HT-29 (cell line): ENCODE measurements at places on chromosomes 4 and X. TPM values are rescaled to one million over a fixed set of nuclear protein-coding genes. Genes with fewer than 3 reads are reported as not detected.

FGFBP2 gene
- total RNA-seq = not detected in 2 replicates

- no peak for DNase-seq
Observed at GRCh38 chrX:96449191-96449590, 235.5 kb upstream of the DIAPH2 start.

DNA sequence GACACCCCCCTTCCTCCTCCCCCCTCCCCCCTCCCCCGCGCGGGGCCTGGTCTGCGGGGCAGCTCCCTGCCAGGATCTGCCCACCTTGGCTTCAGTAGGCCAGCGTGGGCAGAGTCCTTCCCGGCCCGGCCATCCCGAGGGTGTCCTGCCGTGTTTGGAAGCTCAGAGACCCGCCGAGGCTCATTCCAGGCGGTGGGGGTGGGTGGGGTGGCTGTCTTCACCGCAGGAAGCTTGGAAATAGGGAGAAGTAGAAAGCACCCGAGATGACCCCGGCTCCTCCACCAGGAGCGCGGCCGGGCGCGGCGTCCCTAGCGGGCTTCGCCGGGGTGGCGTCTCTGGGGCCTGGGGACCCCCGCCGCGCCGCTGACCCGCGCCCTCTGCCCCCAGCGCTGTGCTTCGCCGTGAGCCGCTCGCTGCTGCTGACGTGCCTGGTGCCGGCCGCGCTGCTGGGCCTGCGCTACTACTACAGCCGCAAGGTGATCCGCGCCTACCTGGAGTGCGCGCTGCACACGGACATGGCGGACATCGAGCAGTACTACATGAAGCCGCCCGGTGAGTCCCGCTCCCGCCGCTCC lies 1.6 kb downstream of the NAT8L start:
- DNase-seq = no peak

GRCh38 chr4:85512446-85513205 lies 37.7 kb downstream of the ARHGAP24 start:
- DNase-seq = no peak

MTTP gene
- total RNA-seq = not detected in 2 replicates
